Chondrocyte (in vitro differentiated cells): ENCODE measurements at places on chromosomes 4 and X.
A peak's percentile ranks its signal among the peaks of the same experiment; 100 is the strongest.

DNA sequence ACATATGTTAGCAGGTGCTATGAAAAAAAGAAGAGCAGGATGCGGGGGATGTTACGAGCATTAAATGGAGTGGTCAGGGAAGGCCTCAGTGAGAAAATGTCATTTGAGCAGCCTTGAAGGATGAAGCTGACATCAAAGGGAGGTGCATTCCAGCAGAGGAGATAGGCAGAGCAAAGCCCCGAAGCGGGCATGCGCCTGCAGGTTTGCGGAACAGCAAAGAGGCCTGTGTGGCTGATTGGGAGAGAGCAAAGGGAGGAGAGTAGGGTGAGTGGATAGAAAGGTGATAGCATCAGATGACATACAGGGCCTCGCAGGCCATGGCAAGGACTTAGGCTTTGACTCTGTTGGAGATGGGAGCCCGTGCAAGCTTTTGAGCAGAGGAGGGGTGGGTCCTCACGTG lies 95.4 kb upstream of the GPR50 start:
- DNase-seq, result no peak
- H3K4me1 ChIP-seq, result peaks cover 2% of the 10 kb centered on the region
- H3K36me3 ChIP-seq, result no peaks in the 10 kb centered on the region
- H3K4me3 ChIP-seq, result no peak overlapping the region
- no peak overlapping the region for H3K27ac ChIP-seq
- peaks cover 4% of the 10 kb centered on the region for H3K27me3 ChIP-seq

- peaks cover 4% of the 10 kb centered on the region for H3K36me3 ChIP-seq
- H3K4me3 ChIP-seq, result peak overlapping the region; percentile 13
- peaks cover 27% of the 10 kb centered on the region for H3K4me1 ChIP-seq
- peak overlapping the region; percentile 91 for H3K27ac ChIP-seq
- no peaks in the 10 kb centered on the region for H3K27me3 ChIP-seq
- DNase-seq, result no peak
Observed at GRCh38 chrX:24014388-24015018, 12.5 kb downstream of the KLHL15 start.

- peaks cover 33% of the 10 kb centered on the region for H3K4me1 ChIP-seq
- no peak for DNase-seq
- H3K27ac ChIP-seq, result no peak overlapping the region
Observed at GRCh38 chr4:7964890-7965662, 25.4 kb upstream of the AFAP1 start.

DNA sequence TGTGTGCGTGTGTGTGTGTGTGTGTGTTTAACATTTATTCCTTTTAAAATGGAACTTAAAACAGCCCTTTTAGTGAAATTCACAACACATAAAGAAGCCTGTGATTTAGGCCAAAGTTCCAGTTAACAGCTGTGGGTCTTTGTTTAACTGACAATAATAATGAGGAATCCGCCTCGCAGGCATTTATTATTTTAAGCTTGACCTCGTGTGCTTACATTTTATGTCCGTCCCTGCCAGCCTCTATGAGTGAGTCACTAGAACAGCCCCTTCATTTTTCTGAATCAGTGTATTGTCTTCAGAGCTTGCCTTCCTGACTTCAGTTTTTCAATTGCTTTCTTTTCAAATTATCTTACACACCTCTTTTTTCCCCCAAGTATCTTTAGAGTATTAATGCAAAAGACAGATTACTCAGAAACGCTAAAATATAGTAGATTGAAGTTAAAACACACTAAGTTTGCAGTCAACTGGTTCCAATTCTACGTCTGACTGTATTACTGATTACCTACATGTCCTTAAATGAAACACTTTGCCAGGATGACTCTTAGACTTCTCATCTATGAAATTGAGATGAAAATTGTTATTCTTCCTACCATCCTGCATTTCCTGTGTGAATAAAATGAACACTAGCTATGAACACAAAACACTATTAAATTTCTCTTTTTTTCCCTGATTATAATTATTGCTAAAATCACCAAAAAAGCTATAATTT lies 319.6 kb upstream of the HS3ST1 start:
- peaks cover 11% of the 10 kb centered on the region for H3K4me1 ChIP-seq
- H3K27ac ChIP-seq, result peak overlapping the region; percentile 13
- no peak for DNase-seq
- H3K27me3 ChIP-seq, result no peaks in the 10 kb centered on the region
- no peaks in the 10 kb centered on the region for H3K36me3 ChIP-seq

GRCh38 chr4:105386012-105386411 lies 87.8 kb downstream of the PPA2 start:
- no peak for DNase-seq
- H3K4me1 ChIP-seq, result peaks cover 3% of the 10 kb centered on the region
- H3K36me3 ChIP-seq, result peaks cover 18% of the 10 kb centered on the region
- H3K27ac ChIP-seq, result no peak overlapping the region
- H3K27me3 ChIP-seq, result no peaks in the 10 kb centered on the region

DNA sequence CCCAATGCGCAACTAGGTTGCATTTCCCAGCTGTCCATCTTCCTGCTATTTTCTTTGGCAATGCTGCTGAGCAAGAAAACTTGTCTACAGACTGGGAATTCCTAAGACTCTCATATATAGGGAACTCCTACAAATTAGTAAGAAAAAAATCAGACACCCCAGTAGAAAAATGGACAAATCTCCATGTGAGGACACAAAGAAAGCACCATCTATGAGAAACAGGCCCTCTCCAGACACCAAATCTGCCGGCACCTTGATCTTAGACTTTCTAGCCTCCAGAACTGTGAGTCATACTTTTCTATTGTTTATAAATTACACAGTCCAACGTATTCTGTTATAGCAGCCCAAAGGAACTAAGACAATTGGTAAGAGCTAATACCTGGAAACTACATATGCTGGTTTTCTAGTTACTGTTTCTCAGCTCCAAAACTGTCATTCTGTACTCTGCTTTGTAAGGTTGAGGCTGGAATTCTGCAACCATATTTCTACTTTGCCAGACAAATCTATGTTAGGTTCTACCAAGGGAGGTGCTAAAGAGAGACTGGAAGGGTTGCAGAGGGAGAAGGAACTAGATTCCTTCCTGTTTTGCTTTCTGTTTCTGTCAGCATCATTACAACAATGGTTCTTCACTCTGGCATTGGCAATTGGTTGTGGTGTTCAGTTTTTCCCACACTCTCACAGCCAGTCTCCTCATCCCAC lies 35.7 kb upstream of the FAM241A start:
- H3K4me1 ChIP-seq, result peaks cover 19% of the 10 kb centered on the region
- no peaks in the 10 kb centered on the region for H3K27me3 ChIP-seq
- no peak overlapping the region for H3K4me3 ChIP-seq

DNA sequence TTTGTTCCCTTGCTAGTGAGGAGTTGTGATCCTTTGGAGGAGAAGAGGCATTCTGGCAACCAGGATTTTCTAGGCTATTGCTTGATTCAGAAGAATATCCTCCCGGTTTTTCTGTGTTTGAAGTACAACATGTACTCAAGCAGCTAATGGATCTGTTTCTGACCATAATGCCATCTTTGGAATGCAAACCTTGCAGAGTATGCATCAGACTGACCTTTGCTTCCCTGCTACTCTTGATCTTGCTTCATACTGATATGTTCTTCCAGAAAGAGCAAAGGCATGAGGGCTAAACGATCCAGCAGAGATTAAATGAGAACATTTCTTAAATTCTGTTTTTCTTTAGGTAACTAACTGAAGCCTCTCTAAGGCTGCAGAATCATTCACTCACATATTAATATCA lies 265.4 kb upstream of the SLC7A11 start:
- peaks cover 36% of the 10 kb centered on the region for H3K4me1 ChIP-seq
- H3K27me3 ChIP-seq, result no peaks in the 10 kb centered on the region
- peaks cover 18% of the 10 kb centered on the region for H3K36me3 ChIP-seq

DNA sequence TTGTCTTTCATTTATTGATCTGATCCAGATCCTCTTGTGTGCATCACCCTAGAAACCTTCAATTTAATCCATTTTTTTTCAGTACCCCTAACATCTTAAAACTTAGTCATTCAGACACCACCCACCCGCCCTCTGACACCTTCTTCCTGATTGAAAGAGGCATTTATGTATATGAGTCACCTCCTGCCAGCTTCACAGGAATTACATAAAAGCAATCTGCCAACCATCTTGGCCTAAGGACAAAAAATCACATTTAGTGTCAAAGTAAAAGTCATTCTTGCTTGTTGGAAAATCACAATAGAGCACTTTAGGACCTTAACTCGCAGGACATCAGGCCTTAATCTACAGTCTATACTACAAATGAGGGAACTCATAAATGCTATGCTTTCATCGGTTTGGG lies 52.1 kb downstream of the NDST3 start:
- H3K4me3 ChIP-seq, result no peak overlapping the region
- no peaks in the 10 kb centered on the region for H3K27me3 ChIP-seq
- no peaks in the 10 kb centered on the region for H3K36me3 ChIP-seq
- no peak for DNase-seq

DNA sequence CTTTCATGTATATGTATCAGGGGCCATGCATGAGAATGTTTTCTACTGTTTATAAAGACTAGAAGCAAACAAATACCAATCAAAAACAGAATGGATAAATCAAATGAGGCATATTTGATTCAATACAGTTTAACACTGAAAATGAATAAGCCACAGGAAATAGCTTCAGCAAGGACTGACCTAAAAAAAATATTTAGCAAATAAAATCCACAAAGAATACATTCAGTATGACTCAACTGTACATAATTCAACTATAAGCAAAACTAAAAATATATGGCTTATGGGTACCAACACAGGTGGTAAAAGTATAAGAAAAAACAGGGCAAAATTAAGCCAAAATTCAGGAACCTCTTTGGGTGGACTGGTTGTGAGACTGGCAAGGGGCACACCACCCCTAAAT lies 112.9 kb downstream of the KCNIP4 start:
- no peak overlapping the region for H3K4me3 ChIP-seq
- DNase-seq, result no peak
- H3K4me1 ChIP-seq, result peaks cover 12% of the 10 kb centered on the region
- no peak overlapping the region for H3K27ac ChIP-seq
- peaks cover 3% of the 10 kb centered on the region for H3K27me3 ChIP-seq
- H3K36me3 ChIP-seq, result peaks cover 5% of the 10 kb centered on the region

DNA sequence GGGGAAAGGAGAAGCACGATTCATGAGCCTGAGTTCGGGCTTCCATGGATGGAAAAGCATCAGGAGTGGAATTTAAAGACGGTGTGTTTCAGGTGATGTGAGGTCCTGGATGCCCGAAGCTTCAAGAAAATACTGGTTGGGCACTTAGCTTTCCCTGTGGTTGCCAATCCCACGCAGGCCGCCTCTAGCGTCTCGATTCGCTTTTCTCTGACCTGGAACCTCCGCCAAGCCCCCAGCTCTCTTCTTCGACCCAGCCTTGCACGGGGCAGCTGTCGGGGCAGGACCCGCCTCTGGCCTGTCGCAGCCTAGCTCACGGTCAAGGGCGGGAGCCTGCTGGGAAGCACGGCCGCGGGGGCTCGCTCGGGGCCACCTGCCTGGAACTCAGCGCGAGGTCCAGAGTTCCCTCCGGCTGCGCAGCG lies 308 bp upstream of the TLR2 start:
- no peak overlapping the region for H3K27ac ChIP-seq
- H3K4me1 ChIP-seq, result peaks cover 5% of the 10 kb centered on the region
- no peak for DNase-seq
- H3K36me3 ChIP-seq, result peaks cover 3% of the 10 kb centered on the region

- H3K4me1 ChIP-seq, result peaks cover 97% of the 10 kb centered on the region
- H3K27ac ChIP-seq, result peak overlapping the region; percentile 85
- H3K36me3 ChIP-seq, result peaks cover 45% of the 10 kb centered on the region
- no peaks in the 10 kb centered on the region for H3K27me3 ChIP-seq
Observed at GRCh38 chr4:57098941-57099340, 11.2 kb downstream of the IGFBP7 start.

DNA sequence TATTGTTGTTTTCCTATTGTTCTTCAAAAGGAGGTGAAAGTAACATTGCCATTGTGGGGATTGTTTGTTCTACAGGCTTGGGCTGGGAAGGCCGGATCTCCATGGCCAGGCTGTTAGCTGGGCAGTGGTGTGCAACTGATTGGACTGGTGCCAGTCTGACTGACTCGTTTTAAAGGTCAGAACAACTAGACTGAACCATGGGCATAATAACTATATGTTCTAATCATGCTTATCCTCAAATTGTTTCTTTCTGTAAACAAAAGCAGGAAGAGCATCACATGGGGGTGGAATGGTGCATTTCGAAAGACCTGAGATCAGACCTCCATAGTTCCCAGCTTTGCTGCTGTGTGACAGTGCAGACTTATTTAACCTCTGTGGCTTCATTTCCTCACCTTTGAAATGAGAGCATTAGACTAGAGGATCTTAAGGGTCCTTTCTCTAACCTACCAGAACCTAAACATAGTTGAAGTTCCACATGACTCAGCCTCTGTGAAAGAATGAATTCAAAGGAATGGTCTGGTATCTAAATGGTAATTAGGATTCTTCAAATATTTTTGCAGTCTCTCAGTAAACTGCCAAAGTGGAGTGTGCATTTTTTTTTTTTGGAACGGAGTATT lies 66.7 kb upstream of the PGRMC2 start:
- H3K27ac ChIP-seq, result peak overlapping the region; percentile 71
- H3K27me3 ChIP-seq, result no peaks in the 10 kb centered on the region
- peaks cover 74% of the 10 kb centered on the region for H3K4me1 ChIP-seq

DNA sequence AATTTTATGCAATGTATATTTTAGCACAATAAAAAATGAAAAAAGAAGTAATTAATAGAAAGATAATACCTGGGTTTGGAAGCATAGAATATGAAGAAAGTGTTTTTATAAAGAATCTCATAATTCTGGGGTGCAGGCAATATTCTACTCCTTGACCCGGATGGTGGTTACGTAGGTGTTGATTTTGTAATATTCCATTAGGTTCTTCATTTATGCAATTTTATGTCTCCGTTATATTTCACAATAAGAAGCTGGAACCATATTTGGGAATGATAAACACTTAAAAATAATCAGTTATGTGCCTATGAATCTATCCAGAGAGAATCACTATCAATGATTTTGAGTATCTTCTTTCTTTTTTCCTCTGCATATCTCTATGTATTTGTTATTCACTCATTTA lies 38.5 kb downstream of the CHRNA9 start:
- H3K4me3 ChIP-seq, result no peak overlapping the region
- peaks cover 4% of the 10 kb centered on the region for H3K27me3 ChIP-seq
- no peak for DNase-seq
- H3K4me1 ChIP-seq, result peaks cover 4% of the 10 kb centered on the region

DNA sequence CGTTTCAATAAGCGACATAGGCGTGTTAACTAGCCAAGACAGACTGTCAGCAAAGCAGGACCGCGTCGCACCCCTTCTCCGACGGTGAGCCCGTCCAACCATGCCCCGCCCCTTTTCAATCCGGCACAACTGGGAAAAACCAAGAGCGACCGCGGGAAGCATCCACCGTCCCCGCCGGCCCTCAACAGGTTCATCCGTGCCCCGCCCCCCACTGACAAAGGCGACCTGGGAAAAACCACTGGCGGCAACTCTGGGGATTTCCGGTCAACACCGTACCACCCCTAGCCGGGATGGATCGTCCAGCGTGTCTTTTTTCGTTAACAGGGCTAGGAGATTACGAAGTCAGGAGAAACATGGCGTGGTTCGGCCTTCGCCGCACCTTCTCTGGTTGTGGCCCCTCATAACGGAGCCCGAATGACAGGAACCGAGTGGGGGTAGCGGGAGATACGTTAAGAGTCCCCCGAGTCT lies 377 bp downstream of the TIMM17B start:
- DNase-seq, result peak; percentile 90
- no peaks in the 10 kb centered on the region for H3K27me3 ChIP-seq
- H3K4me3 ChIP-seq, result peak overlapping the region; percentile 76
- peak overlapping the region; percentile 97 for H3K27ac ChIP-seq

GRCh38 chrX:155235891-155236290 lies 19.6 kb downstream of the VBP1 start:
- H3K4me3 ChIP-seq, result no peak overlapping the region
- DNase-seq, result no peak
- no peaks in the 10 kb centered on the region for H3K27me3 ChIP-seq
- H3K36me3 ChIP-seq, result peaks cover 16% of the 10 kb centered on the region
- peaks cover 5% of the 10 kb centered on the region for H3K4me1 ChIP-seq

- H3K4me1 ChIP-seq, result peaks cover 15% of the 10 kb centered on the region
- H3K27me3 ChIP-seq, result no peaks in the 10 kb centered on the region
- no peak overlapping the region for H3K4me3 ChIP-seq
- no peak overlapping the region for H3K27ac ChIP-seq
Observed at GRCh38 chrX:10988653-10989052, 122.5 kb upstream of the HCCS start.
